Kidney tubule cell (primary cell): ENCODE measurements at places on chromosomes 7 and 10.

- DNase-seq = no peak
These were observed 6.9 kb upstream of the CAV2 start for GRCh38 chr7:116492654-116493109.

- no peak for DNase-seq
These were observed 269.6 kb upstream of the LRGUK start for GRCh38 chr7:133857376-133858119.

- no peak for DNase-seq
These were observed 38.8 kb downstream of the GSDME start for GRCh38 chr7:24718431-24718831.

GRCh38 chr10:119997429-119997828, 104.9 kb downstream of the SEC23IP start:
- no peak for DNase-seq

- peak; percentile 6 for DNase-seq
These were observed 99.6 kb downstream of the ST8SIA6 start for GRCh38 chr10:17354781-17355180.

DNA sequence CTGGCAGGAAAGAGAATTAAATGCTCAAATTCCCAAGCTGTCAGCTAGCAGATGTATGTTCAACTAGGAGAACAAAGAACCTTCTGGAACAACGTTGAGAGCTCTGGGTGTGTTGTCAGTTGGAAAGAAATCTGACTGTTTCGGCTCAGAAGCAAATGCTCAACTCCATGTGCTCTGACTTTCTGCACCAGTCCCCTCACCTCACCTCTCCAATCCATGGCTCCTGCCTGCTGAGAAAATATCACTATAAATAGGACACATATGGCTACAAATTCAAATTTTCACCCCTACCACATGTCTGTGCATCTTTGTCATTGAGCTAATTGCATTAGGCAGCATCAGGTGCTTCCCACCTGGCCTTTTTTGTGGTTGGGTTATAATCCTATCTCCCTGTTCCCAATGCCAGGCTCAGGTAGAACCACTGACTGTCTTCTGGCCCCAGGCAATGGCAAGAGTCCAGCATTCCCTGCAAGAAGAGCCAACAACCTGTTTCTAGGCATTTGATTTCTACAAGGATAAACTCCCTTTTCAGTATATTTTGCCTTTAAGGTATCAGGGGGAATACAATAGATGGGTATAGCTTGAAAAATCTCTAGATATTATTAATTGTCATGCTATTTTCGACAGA, 142.6 kb upstream of the LSM8 start:
- no peak for DNase-seq

DNA sequence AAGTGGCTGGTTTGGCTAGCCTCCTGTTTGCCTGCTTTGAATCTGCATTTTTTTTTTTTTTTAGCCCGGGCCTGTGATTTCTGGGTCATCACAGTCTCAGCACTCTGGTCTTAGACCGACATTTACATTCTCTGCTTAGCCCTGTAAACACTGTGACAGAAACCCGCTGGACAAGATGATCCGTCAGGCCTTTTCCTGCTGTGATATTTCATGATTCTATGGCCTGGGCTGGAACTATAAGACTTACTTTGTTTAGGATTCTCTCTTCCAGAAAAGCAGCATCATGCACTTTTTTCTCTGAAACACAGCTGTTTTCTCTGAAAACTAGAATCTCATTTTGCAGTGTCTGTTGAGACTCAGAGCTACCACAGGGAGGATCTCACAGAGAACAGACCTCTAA, 705.5 kb downstream of the GRID1 start:
- no peak for DNase-seq

GRCh38 chr7:155459700-155460461, 2.0 kb downstream of the EN2 start:
- no peak for DNase-seq

- no peak for DNase-seq
These were observed 7.4 kb downstream of the TAS2R41 start for GRCh38 chr7:143485094-143485493.

- peak; percentile 96 for DNase-seq
These were observed 42.0 kb downstream of the ZC3HC1 start for GRCh38 chr7:130008941-130009847.

- peak; percentile 17 for DNase-seq
These were observed 181.3 kb downstream of the PPP1R9A start for GRCh38 chr7:95088536-95089215.

DNA sequence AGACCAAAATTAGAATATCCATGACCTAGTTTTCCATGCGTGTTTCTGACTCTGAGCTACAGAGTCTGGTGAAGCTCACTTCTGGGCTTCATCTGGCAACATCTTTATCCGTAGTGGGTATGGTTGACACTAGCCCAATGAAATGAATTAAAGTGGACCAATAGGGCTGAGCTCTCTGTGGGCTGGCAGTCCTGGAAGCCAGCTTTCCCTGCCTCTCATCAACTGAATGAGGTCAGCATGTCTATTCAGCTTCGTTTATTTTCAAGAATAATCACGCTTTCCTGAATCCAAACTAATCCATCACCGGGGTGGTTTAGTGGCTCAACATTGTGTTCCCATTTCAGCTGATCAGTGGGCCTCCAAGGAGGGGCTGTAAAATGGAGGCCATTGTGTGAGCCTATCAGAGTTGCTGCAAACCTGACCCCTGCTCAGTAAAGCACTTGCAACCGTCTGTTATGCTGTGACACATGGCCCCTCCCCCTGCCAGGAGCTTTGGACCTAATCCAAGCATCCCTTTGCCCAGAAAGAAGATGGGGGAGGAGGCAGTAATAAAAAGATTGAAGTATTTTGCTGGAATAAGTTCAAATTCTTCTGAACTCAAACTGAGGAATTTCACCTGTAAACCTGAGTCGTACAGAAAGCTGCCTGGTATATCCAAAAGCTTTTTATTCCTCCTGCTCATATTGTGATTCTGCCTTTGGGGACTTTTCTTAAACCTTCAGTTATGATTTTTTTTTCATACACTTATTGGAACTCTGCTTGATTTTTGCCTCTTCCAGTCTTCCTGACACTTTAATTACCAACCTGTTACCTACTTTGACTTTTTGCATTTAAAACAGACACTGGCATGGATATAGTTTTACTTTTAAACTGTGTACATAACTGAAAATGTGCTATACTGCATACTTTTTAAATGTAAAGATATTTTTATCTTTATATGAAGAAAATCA, 35.5 kb downstream of the CAV1 start:
- no peak for DNase-seq

- no peak for DNase-seq
These were observed 16.8 kb upstream of the MSMB start for GRCh38 chr10:46062723-46063428.

DNA sequence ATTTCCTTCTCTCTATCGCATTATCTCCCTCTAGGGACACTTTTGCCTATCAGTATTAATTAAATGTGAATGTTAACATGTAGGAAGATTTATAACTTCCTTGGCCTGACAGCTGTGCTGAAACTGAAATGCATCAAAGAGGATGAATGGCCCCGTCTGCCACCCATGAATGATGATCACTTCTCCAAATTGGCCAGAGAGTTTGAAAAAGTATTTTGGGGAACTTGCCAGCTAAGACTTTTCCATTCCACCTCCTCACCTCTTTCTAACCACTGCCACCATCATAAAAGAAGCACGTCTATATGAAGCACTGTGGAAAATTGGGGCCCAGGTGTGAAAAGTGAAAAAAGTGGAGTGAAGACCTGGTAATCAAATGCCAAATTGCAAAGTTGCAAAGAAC, 25.4 kb upstream of the ST8SIA6 start:
- no peak for DNase-seq

GRCh38 chr7:88775838-88776237, 16.3 kb downstream of the ZNF804B start:
- DNase-seq = no peak

DNA sequence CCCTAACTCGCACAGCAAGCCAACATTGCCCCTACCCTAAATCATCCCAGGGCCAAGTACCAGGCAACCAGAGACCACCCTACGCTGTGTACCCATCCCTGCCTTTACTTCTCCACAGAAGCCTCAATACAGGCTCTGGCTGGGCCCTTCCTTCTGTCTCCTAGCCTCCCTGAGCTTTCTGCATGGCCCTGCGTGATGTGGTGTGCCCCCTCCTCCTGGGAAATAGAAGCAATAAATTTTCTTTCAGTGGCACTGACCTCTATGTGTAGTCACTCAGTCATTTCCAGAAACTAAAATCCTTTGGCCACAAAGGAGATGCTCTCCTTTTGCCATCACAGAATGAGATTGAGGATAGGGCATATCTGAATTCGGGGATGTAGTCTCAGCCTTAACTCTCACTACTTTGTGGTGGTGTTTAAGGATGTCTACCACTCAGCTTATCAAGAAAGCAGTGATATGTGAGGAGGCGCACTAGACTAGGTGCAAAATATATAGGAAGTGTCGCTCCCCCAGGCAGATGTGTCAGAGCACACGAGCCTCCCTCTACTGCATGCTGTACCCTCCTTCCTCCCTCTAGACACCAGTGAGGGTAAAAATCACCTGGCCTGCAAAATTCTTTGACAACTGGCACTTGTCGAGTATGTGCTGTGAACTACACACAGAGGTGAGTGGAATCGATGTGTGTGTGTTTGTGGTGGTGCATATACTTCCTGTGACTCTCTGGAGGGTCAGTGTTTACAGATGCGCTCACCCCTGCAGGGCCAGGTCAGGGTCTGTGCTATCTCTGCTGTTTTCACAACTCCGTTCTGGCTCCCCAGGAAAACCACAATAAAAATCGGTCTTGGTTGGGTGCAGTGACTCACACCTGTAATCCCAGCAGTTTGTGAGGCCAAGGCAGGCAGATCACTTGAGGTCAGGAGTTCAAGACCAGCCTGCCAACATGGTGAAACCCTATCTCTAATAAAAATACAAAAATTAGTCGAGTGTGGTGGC, 825.9 kb upstream of the IGFBP3 start:
- peak; percentile 96 for DNase-seq

DNA sequence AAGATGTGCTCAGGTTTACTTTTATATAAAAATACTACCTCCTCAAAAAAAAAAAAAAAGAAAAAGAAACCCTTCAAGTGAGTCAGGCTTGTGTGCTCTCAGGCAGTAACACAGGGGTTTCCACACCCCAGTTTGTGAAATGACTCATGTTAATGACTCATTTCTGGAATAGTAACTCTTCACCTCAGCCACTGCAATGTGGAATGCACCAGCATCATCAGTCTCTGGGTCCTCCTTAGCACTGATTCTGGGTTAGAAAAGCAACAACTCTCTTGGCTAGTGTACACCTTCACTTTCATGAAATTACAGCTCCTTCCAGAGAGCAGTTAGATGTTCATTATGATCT, 110.6 kb downstream of the EMX2 start:
- DNase-seq = peak; percentile 96

GRCh38 chr7:24199978-24200377, 84.0 kb upstream of the NPY start:
- no peak for DNase-seq

DNA sequence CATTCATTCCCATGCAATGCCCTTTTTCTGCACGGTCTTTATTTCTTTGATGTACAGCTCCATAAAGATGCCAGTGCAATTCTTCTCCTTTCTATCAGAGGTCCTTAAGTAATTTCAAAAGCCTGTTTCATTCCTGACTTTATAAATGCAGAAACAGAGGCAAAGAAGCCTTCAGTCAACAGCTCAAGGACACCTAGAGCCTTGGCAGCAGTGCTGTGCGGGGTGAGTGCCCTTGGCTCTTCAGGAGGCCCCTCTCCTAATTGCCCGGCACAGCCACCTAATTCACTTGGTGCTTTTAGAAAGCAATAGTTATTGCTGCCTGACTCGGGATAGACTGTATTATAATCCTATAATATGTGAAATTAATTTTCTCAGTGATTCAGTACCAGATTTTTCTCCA, 169.6 kb upstream of the KLF6 start:
- DNase-seq = no peak

DNA sequence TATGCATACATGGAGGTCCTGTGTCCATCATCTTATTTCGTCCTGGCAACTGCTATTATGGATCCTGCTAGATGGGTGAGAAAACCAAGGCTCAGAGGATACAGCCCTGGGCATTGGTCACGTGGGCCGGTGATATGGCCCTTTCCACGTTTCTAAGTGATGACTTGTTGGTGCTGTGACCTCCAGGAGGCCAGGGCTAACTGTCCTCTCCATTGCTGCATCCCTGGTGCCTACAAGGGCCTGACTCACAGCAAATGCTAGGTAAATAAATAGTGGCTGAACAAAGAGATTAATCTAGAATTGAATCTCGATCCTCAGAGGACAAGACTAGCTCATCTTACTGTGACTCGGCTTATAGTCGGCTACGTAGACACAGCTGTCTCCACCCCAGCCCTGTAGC, 78.6 kb downstream of the FAM53B start:
- DNase-seq = no peak

GRCh38 chr10:129755158-129755591, 208.9 kb downstream of the EBF3 start:
- no peak for DNase-seq

GRCh38 chr10:75624638-75625037, 193.2 kb downstream of the LRMDA start:
- no peak for DNase-seq

- DNase-seq = peak; percentile 98
These were observed 55.2 kb downstream of the EGFR start for GRCh38 chr7:55073976-55074528.

GRCh38 chr7:81221527-81222217, 302.8 kb upstream of the SEMA3C start:
- DNase-seq = no peak

DNA sequence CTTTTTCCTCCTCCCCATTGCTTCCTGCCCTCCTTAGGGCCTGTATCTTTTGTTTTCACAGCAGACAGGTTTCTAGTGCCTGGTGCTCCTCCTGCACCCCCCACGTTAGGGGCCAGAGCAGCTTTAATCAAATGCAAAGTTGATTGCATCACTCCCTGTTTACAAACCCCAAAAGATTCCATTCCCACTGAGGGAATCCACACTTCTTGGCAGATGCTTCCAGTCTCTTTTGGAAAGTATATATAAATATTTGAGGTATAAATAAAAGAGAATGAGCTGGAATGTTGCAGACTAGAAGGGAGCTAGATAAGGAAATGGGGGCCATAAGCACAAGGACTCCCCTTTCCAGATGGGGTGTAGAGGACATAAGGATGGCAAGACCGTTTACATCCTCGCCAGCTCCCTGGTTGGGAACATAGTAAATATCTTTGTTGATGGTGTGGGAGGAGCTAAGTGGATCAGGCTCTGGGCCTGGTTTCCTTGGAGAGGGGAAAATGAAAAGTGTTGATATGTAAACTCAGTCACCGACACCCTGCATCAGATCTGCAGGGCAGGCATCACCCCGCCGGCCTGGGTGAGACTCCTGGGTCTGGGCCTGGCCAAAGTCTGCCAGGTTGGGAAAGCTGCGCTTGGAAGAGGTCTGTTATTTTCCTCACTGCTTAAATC, 6.2 kb downstream of the RARRES2 start:
- DNase-seq = no peak
